ENCODE measurements at places on chromosomes 3 and 15.
A peak's percentile ranks its signal among the peaks of the same experiment; 100 is the strongest.

DNA sequence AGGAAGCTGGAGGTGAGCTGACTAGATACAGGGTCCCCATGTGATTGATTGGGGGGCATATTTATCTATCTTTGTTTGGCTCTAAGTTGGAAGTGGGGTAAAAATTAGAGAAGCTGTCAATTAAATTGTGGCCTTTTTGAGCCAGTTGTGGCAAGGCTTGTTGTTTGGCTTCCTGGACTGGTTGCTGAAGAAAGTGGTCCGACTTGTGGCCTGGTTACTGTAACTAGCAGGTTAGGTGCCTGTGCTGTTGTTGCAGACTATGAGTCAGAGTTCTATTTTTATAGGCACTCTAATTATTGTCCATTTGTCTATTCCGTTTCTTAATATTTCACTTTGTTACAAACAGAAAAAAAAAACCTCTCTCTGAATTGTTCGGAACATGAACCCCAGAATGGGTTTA is 129.1 kb upstream of the CNTN6 start:
- no peak for DNase-seq

GRCh38 chr15:74265046-74265639 is 29.0 kb downstream of the CCDC33 start:
- no peak for DNase-seq

- DNase-seq: no peak
These were observed 6.6 kb downstream of the B3GNT5 start for GRCh38 chr3:183259621-183260020.

DNA sequence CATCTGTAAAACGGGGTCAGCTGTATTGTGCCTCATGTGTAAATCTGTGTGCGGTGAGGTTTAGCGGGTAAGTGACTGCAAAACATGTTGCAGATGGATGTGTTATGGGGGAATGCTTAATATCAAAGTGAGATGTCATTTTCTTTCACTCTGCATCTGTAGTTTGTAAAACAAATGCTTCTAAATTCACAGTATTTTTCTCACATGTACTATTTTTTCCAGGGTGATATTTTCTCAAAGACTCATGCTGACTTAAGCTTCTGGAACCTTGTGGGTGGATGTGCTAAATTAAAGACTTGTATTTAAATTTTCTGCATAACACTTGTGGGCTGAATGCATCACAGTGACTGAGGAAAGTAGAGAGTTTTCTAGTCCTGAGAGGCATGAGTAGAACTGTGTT is 115.2 kb upstream of the TP63 start:
- no peak for DNase-seq

DNA sequence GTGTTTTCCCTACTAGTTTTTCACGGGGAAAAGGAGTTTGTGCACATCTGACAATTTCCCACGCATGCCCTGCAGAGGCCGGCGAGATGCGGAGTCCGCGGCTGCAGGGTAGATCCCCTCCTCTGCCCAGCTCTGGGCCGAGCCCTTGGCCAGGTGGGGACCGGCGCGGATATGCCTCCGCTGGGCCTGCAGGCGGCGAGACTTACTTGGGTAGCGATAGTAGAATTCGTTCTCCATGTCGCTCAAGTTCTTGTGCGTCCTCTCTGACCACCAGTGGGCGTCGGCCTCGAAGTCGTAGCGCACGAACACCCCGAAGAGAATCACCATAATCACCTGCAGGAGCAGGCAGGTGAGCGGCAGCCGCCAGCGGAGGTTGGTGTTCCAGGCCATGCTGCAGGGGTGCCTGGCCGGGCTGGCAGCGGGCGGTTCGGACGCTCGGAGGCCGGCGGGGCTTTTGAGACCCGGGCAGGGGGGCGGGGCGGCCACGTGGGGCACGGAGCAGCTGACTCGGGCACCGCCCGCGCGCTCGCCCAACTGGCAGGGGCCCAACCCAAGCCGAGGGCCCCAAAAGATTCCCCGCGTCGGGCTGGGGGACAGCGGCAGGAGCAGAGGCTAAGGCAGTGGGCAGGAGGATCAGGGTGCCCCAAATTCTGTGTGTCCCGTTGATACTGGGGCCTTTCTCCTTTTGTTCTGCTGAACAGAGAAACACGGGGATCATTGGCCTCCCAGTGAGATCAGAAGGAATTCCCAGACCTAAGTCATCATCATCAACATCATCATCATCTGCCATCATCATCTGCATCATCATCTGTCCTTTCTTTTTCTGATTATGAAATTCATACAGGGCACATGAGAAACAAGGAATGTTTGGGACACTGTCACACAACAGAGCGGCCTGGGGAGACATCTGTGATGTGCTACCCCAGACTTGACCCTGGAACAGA is at the start of gene RHCG:
Gene RHCG, minus strand, starts transcription at position 429 of the 944 bp plus-strand sequence. Its CDS starts 39 bp downstream, at position 390.
- no peak for DNase-seq

- peak; percentile 69 for DNase-seq
These were observed 16.8 kb downstream of the EMC4 start for GRCh38 chr15:34241376-34242330.

DNA sequence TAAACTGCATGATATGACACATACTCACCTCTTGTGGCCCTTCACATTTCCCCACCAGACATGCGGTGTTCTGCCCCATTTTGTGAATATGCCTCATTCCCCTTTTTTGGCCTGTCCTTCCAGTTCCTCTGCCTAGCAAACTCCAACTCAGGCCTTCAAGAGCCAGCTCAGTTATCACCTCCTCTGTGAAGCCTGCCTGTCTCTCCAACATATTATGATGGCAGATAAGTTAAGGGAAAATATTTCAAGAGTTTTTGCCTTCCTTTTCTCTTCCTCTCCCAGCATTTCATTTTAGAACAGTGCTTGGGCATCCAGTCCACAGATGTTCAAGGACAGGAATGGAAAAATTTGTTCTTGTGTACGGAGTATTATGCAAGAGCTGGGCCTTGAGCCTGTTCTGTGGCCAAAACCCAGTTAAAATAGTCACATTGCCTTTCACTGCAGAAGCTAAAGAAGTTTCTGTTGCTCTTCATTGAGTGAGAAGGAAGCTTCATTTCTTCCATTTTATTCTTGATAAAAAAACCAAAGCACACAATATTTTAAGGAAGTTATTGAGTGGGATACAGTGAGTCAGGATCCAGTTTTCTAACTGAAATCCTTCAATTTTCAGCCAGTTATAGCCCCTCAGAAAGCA is 192.0 kb downstream of the GHSR start:
- no peak for DNase-seq

- DNase-seq: no peak
These were observed 46.1 kb upstream of the TMEM158 start for GRCh38 chr3:45272032-45272810.

- DNase-seq: no peak
These were observed 29.6 kb upstream of the CHST2 start for GRCh38 chr3:143089965-143090364.

DNA sequence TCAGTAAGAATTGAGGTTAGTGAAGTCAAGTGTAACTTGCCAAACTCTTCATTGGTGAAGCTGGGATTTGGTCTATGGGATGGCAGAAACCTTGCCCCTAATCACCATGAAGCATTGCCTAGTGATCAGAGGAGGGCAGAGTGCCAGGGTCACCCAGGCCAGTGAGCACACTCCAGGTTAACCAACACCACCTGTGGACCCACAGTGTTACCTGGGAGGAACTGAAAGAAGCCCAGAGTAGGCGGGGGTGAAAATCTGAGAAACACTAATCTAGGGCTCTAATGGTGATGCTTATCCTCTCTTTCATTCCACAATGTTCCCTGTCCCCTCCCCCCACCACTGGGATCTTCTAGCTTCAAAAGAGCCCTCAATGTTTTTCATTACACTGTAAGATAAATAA is 372.8 kb downstream of the CTNNB1 start:
- no peak for DNase-seq

DNA sequence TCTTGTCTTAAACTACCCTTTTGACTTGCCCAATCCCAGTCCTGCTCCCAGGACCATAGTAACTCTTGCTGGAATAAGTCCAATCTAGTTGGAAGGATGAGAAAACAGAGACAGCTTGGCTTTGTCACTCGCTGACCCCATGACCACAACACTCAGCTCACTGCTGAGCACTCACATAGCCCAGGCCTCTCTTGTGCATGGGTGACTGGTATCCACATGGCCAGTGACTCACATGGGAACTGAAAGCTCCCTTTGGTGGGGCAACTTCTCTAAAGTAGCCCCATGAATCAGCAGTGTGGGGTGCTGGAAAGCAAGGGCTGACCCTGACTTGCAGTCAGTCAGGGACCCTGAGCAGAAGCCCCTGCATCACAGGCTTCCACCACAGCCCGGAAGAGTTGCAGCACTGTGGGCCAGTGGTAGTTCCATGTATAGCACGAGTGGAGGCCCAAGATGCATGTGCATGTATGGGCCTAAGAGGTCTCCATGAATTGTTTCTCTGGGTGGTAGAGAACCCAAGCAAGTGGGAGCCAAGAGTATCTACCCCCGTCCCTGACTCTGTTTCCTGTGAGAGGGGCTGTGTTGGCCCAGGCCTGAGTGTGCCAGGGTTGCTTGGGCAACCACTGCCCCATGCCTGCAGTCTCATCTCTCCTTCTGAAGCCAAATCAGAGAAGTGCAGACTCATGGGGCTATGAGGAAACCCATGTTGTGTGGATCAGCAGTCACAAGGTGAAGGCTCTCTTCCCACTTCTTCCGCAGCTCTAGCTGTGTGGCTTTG is 62.1 kb upstream of the XCR1 start:
- no peak for DNase-seq

DNA sequence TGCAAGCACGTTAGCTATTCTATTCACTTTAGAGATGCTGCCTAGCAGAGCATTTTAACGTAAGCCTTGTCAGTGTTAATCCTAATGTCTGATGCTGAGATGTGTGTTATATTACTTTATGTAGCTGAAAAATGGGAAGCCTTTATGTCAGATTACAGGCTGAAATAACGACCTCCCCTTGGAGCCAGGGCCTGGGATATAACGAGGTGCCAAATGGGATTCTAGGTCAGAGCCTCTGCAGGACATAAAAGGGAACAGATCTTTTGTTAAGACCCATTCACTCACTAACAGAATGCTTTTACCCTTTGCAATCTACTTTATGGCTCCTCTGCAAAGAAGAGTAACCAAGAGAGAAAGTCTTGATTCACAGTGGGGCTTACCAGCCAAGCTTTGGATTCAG is 815.5 kb upstream of the CFAP20DC start:
- DNase-seq: no peak

GRCh38 chr3:4376499-4376898 is 73.3 kb downstream of the SETMAR start:
- no peak for DNase-seq

GRCh38 chr15:63478243-63478642 is 26.1 kb upstream of the USP3 start:
- DNase-seq: no peak

DNA sequence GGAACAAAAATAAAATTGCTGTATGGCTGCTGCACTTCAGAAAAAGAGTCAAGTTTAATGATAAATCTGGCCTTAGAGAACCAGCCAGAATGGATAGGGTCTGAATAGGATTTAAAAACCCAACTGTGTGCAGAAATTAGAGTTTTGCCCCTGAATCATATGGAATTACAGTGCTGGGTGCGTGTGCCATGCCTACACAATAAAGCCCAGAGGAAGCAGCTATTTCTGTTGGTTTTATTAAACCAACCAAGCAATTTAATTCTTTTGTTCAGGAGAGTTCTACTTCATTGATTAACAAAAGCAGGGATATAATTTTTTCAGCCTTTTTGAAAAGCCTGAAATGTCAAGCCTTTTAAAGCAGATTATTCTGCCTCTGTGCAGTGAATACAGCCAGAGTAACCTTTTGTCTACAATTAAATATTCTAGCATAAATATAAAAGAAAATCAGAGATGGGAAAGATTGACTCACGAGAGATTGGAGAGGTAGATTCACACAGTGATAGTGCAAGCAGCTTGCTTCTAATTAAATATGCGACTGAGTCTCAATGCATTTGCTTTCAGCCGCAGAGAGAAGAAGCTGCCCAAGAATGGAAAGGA is 66.7 kb upstream of the DNAJC19 start:
- no peak for DNase-seq

- DNase-seq: no peak
These were observed 57.8 kb downstream of the CDC25A start for GRCh38 chr3:48130321-48130904.

DNA sequence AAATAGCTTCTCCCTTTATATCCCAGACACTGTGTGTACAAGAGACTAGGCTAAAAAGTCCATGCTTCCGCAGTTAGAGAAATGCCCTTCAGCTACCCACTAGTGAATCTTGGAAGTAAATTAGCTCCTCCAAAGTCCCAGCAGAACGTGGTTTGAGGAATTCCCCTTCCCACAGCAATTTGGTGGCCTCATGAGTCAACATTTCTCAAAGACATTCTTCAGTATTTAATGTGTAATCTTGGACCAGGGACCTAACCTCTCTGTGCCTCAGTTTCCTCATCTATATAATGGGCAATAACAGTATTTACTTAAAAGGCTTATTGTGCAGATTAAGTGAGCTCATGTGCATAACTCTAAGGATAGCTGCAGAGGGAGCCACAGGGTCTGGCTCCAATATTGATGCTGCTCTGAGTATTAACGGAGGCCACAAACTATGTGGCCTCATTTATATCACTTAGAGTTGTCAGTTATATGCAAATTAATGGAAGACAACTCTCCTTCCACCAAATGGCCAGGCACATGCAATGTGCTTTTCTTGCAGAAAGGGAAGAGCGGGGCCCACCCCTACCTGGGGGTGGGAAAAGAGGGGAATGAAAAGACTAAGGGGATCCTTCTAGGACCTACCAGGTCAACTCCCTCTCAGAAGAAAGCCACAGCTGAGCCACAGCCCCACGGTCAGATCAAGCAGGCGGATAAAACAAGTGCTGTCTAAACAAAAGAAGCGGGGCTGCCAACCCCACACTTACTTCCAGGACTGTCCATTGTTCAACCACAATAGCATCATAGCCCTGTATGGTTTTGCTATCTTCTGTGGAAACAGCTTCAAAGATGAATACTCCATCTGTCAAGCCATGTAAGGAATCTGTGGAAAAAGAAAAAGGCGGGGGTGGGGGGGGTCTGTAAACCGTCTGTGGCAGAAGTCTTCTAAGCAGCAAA is 92.4 kb downstream of the OXNAD1 start:
- DNase-seq: no peak

DNA sequence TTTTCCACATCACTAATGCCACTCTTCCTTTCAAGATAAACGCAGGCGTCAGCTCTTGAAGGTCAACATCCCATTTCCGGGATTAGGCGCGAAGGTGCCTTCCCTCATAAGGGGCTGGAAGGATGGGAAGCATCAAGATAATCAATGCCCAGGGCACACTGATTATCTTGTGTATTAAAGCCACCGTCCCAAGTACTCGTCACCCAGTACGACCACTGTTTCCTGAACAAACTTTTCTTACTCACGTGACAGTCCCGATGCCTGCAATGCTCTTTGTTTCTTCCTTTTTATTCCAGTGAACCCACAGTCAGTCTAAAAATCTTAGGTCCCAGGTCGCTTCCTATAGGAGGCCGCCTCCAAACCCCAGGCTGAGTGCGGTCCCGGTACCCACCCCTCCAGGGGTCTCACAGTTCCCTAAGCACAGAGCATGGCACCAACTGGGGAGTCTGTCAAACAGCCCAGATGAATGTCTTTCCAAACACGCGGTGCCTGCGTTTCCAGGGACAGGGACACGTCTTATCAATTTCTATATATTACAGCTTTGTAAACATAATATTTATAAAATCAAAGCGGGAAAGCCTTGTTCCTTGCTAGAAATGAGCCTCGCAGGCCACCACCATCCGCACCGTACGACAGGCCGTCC is 589 bp downstream of the ANAPC13 start:
- peak; percentile 95 for DNase-seq

Measured in CD4-positive, alpha-beta T cell treated with Interleukin-15 for 4 hours (primary cell).